ENCODE measurements at places on chromosomes 1 and 21.

GRCh38 chr1:203462878-203463277 lies 12.7 kb upstream of the PRELP start:
- DNase-seq: no peak

DNA sequence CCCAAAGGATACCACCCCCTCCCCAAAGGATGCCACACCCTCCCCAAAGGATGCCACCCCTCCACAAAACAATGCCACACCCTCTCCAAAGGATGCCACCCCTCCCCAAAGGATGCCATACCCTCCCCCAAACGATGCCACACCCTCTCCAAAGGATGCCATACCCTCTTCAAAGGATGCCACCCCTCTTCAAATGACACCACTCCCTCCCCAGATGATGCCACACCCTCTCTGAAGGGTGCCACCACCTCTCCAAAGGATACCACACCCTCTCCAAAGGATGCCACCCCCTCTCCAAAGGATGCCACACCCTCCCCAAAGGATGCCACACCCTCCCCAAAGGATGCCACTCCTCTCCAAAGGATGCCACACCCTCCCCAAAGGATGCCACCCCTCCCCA lies 21.6 kb upstream of the TRIM17 start:
- peak; percentile 36 for DNase-seq

- DNase-seq: peak; percentile 69
These were observed 648 bp downstream of the ATP1A1 start for GRCh38 chr1:116373431-116374352.

GRCh38 chr1:46277658-46278373 lies 25.6 kb downstream of the LRRC41 start:
- no peak for DNase-seq

GRCh38 chr1:175131095-175131494 lies 61.5 kb downstream of the KIAA0040 start:
- DNase-seq: no peak

GRCh38 chr1:11151826-11152612 lies 37.1 kb upstream of the ANGPTL7 start:
- DNase-seq: no peak
